Large intestine (tissue), 12 donors: ENCODE measurements at places on chromosomes 6 and 20.
A peak's percentile ranks its signal among the peaks of the same experiment; 100 is the strongest.

DNA sequence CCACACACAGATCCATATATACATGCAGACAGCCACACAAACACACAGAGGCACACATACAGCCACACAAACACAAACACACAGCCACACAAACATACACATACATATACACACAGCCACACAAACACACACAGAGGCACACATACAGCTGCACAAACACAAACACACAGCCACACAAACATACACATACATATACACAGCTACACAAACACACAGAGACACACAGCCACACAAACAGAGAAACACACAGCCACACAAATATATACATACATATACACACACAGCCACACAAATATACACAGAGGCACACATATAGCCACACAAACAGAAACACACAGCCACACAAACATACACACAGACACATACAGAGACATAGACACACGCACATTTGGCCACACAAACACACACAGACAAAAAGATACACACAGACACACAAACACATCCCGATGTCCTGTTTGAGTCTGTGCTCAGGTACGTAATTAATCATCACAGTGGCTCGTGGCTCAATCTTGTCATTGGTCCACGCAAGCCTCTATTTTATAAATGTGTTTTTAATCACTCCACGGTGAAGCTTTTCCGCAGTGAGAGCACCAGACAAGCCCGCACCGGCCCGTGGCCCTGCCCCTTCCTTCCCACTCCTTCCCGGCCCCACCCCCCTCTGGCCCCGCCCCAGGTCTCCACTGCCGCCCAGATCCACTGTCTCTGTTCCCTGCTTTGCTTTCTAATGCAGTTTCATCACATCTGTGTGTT is 135.3 kb downstream of the CDH4 start:
- no peak overlapping the region for H3K27ac ChIP-seq
- peak; percentile 5 for DNase-seq
- no peaks in the 10 kb centered on the region for H3K27me3 ChIP-seq
- H3K4me3 ChIP-seq, result no peak overlapping the region

DNA sequence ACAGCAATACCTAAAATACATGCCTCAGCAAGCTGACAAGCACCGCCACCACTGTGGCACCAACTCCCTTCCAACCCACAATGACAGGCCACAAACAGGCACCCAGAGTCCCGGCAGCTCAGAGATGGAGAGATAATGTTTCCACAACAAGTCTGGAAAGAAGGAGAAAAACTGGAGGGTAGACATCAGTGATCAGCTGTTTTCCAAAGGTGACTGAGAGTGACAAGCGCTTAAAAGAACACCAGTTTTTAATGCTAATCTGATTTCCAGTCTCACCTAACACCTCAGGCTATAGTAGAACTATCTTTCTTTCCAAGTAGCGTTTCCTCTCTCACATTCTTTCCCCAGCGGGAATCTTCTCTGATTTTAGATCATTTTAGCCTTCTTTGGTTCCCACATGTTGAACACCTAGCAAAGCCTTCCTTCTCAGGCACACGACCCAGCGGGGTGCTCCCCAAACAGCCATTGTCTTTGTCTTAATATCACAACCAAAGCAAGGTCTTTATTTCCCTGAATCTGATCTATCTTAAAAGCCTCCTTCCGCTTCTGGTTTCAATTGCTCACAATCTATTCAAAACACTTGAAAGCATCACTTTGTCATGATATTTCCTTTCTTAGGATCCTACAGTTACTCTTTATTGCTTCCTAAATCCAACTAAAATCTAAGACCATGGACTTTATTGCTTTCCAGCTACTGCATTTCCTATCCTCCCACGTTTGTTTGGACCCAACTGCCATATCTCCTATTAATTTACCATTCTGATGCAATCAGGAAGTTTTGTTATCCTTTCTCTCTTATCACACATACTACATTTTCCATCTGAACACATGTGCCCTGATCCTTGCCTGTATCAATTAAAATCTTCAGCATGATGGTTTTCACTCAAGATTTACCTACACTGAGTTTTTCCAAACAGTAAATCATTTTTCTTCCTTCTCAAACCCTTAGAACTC is 282.7 kb downstream of the ADGB start:
- no peak overlapping the region for H3K27ac ChIP-seq
- H3K4me3 ChIP-seq, result no peak overlapping the region
- H3K27me3 ChIP-seq, result no peaks in the 10 kb centered on the region

DNA sequence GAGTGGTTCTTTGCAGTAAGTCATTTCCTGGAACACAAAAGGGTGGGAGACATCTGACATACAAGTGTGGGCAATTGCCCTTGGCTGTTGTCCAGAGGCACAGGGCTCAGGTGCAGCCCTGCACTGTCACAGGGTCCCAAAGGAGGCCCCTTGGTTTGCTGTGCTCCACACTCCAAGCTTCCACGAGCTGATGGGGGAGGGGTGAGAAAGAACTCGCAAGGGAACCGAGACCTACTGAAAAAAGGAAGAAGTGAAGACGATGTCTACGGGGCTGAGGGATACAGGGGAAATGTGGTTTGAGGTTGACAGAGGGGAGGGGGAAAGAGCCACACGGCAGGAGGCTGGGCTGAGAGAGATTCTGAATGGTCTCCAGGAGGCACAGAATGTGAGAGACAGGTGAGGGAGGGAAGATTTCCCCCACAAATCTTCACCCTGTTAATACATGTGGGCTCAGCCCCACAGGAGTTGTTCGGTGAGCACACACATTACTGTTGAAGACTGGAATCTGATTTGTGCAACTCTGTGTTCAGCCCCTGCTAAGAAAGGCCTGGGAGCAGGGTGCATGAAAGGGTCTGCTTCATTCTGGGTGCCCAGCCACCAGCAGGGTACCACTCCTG is 123.4 kb downstream of the LY86 start:
- peaks cover 14% of the 10 kb centered on the region for H3K4me1 ChIP-seq
- no peak overlapping the region for H3K4me3 ChIP-seq
- no peaks in the 10 kb centered on the region for H3K36me3 ChIP-seq

- no peaks in the 10 kb centered on the region for H3K27me3 ChIP-seq
- no peak within 1 kb of the TSS for H3K27ac ChIP-seq
- H3K4me1 ChIP-seq, result no peaks in the 10 kb centered on the region
- H3K36me3 ChIP-seq, result no peaks in the 10 kb centered on the region
Observed at GRCh38 chr6:49499623-49500022, at the start of gene GLYATL3. TSS of gene GLYATL3 (plus strand) at chr6:49499923. CDS start at chr6:49511991, 12,068 bp downstream.

DNA sequence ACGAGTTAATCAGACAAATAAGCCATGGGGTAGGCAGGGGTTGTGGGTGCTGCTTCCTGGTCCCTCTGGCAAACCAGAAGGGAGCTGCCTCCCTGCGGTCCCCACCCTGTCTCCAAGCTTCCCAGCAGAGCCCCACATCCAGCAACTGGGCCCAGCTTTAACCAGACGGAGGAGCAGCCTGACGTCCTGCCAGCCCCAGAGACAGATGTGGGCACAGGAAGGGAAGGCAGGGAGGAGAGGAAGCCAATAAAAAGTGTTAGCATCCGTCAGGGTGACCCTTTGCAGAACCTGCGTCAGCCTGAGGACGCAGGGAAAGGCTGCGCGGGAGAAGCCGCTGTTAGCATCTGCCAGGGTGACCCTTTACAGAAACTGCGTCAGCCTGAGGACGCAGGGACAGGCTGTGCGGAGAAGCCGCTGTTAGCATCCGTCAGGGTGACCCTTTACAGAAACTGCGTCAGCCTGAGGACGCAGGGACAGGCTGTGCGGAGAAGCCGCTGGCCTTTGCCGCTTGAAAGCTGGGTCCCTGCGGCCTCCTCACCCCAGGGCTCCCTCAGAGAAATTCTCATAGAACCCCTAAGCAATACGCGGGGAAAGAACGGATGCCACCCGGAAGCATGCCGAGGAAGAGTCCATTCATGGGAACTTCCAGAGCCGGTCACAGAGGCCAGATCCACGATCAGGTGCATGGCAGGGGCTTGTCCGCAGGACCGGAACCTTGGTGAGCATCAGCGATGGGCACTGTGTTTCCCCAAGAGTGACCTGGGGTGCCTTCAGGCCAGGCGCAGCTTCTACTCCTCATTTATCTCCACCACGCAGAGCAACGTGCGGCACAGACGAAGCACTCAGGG is 15.9 kb downstream of the DLL1 start:
- H3K36me3 ChIP-seq, result no peaks in the 10 kb centered on the region
- no peaks in the 10 kb centered on the region for H3K4me1 ChIP-seq
- H3K27ac ChIP-seq, result no peak overlapping the region
- DNase-seq, result no peak

DNA sequence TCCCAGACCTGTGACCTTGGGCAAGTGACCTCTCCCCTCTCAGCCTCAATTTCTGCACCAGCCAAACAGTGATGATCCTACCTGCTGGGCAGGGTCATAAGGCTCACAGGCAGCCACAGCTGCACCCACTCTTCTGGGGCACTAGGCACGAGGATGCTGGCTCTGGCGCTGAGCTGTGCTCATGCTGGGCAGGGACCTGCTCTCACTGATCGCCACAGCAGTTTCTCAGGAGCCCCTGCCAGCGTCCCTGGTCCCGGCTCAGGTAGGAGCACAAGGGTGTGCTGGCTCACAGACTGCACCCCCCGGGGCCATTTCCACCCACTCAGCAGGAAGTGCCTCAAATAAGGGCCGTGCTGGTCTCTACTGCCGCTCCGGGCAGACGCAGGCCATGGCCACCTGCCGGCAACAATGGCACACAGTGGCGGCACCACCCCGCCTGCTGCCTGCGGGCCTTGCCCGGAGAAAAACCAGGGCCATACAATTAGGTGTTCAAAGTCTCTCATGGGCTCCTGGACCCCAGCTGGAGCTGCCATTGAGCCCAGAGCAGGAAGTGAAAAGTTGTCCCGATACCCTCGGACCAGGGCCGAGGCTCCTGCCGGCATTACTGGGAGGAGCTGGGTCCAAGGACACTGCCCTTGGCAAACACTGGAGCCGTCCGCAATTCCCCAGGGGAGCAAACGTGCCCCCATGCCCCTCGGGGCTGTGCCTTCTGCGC is 4.6 kb upstream of the CABLES2 start:
- H3K4me3 ChIP-seq, result peak overlapping the region; percentile 57
- no peaks in the 10 kb centered on the region for H3K27me3 ChIP-seq
- H3K27ac ChIP-seq, result peak overlapping the region; percentile 98
- peaks cover 76% of the 10 kb centered on the region for H3K4me1 ChIP-seq

DNA sequence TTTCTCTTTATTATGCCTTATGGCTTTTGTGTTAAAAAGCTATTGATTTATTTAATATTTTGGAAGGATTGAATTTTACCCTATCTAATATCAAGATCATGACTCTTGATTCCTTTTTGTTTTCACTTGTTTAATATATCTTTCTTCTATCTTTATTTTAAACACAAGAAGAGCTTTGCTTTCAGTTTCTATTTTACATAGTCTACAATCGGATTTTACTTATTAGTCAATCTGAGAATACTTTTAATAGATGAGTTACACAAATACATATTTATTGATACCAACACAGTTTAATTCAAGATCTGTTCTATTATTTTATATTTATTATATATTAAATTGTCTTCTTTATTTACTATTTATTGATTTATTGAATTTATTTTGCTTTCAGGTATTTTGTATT is 218.8 kb downstream of the ESR1 start:
- no peaks in the 10 kb centered on the region for H3K27me3 ChIP-seq
- no peaks in the 10 kb centered on the region for H3K36me3 ChIP-seq
- H3K27ac ChIP-seq, result no peak overlapping the region
- H3K4me1 ChIP-seq, result no peaks in the 10 kb centered on the region
- H3K4me3 ChIP-seq, result no peak overlapping the region

DNA sequence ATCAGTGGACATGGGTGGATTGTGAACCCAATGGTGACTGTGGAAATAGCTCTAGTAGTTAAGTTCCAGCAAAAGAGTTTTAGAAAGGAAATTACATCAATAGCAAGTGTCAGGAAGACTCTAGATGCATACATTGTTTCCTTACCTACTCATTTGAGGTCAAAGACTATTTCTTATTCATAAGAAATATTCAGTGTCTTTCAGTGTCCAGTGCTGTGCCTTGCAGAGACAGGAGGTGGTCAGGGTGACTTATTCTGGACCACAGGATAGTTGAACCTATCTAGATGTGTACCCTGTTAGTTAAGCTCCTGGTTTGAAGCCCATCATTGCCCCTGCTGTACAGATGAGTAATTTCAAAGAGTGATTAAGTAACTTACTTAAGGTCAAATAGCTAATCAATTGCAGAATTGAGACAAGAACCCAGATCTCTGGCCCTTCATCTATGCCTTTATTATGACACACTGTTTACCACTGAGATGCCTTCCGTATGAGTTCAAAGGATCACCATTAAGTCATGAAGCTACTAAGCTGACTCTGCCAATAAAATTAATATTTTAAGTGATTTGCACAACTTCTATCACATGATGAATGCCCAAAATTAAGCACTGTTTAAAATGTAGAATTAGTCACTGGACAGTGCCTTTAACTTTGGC is 136.1 kb downstream of the PDSS2 start:
- no peak overlapping the region for H3K4me3 ChIP-seq
- DNase-seq, result no peak
- no peak overlapping the region for H3K27ac ChIP-seq
- H3K36me3 ChIP-seq, result no peaks in the 10 kb centered on the region
- H3K4me1 ChIP-seq, result no peaks in the 10 kb centered on the region

- H3K27me3 ChIP-seq, result no peaks in the 10 kb centered on the region
- H3K4me1 ChIP-seq, result no peaks in the 10 kb centered on the region
- no peak overlapping the region for H3K4me3 ChIP-seq
Observed at GRCh38 chr6:118895859-118896258, 1.9 kb downstream of the ASF1A start.

DNA sequence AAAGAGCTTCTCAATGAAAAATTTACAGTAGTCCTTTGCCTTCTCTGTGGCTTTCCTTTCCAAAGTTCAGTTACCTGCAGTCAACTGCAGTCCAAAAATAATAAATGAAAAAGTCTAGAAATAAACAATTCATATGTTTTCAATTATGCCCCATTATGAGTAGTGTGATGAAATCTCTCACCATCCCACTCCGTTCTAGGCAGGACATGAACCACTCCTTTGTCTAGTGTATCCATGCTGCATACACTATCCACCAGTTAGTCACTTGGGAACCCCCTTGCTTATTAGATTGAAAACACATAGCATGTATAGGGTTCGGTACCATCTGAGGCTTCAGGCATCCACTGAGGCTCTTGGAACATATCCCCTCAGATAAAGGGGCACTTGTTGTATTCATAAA is 80.6 kb upstream of the EYA4 start:
- no peaks in the 10 kb centered on the region for H3K4me1 ChIP-seq
- no peaks in the 10 kb centered on the region for H3K27me3 ChIP-seq
- H3K27ac ChIP-seq, result no peak overlapping the region
- DNase-seq, result no peak
- H3K36me3 ChIP-seq, result no peaks in the 10 kb centered on the region

- no peaks in the 10 kb centered on the region for H3K4me1 ChIP-seq
- DNase-seq, result no peak
- no peak overlapping the region for H3K4me3 ChIP-seq
- no peaks in the 10 kb centered on the region for H3K36me3 ChIP-seq
- no peak overlapping the region for H3K27ac ChIP-seq
Observed at GRCh38 chr6:130624046-130624445, 203.2 kb upstream of the SMLR1 start.

DNA sequence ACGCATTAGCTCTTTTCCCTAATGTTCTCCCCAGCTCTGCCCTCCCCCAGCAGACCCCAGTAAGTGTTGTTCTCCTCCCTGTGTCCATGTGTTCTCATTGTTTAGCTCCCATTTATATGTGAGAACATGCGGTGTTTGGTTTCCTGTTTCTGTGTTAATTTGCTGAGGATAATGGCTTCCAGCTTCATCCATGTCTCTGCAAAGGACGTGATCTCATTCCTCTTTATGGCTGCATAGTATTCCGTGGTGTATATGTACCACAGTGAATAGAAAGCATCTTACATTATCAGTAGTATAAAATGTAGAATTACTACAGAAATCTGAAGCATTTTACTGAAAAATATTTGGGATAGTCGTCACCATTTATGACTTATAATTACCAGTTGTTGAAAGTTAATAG is 21.8 kb downstream of the HLA-DRA start:
- H3K27ac ChIP-seq, result no peak overlapping the region
- DNase-seq, result no peak
- H3K27me3 ChIP-seq, result peaks cover 11% of the 10 kb centered on the region
- H3K4me3 ChIP-seq, result no peak overlapping the region
- no peaks in the 10 kb centered on the region for H3K36me3 ChIP-seq
